ENCODE measurements at places on chromosomes 12 and 14. TPM values are rescaled to one million over a fixed set of nuclear protein-coding genes. Genes with fewer than 3 reads are reported as not detected.

The PTPRR gene
- 0.78 TPM for total RNA-seq

The GZMB gene
- total RNA-seq, result not detected

The CPNE6 gene
- total RNA-seq, result not detected

The OLR1 gene
- total RNA-seq, result not detected

The CLSTN3 gene
- total RNA-seq, result 5.2 TPM

The PCED1B gene
- 2.5 TPM for total RNA-seq

The TEAD4 gene
- total RNA-seq, result 18.3 TPM

The SVOP gene
- total RNA-seq, result not detected

The GPR84 gene
- total RNA-seq, result not detected

The ASCL1 gene
- total RNA-seq, result not detected

The SUDS3 gene
- 45.8 TPM for total RNA-seq

The LBHD2 gene
- total RNA-seq, result not detected

The ALDH1L2 gene
- 37.4 TPM for total RNA-seq

The TAS2R19 gene
- 1.9 TPM for total RNA-seq

The CTSG gene
- total RNA-seq, result not detected
